ENCODE measurements at places on chromosomes 3 and 15. TPM values are rescaled to one million over a fixed set of nuclear protein-coding genes. Genes with fewer than 3 reads are reported as not detected.

DNA sequence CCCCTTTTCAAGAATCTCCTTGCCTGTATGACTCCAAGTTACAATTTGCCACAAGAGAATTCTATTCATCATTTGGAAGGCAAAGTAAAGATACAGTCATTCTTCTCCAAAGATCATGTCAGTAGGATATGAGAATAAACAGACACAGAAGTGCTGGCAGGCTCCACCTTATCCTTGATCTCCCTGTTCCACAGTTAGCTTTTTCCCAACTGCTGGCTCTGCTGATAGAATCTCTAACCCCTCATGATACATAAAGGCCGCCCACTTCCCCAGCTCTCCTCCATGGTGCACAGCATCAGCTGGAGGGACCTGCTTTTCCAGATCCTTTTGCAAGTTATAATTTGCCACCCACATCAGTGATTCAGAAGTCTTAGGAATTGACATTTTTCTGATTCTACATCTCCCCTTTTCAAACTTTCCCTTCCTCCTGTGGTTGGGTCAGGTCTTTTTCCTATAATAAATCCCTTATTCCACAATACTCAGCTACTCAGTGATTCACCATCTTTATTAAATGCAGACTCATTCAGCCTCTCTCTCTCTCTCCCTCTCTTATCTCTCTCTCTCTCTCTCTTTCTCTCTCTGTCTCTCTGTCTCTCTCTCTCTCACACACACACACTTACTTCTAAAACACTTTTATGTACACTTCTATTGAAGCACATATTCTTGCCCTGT lies 465.4 kb downstream of the GBE1 start:
- DNase-seq: no peak

The ISL2 gene
- total RNA-seq: not detected

DNA sequence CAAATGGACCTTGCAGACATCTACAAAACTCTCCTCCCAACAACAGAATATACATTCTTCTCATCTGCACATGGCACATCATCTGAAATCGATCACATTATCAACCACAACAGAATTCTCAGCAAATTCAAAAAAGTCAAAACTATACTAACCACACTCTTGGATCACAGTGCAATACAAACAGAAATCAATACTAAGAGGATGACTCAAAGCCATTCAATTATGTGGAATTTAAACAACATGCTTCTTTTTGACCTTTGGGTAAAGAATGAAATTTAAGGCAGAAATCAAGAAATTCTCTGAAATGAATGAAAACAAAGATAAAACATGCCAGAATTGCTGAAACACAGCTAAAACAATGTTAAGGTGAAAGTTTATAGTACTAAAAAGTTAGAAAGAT lies 358.1 kb downstream of the NSUN3 start:
- DNase-seq: no peak

GRCh38 chr3:63580151-63580550 lies 72.3 kb upstream of the SNTN start:
- DNase-seq: no peak

DNA sequence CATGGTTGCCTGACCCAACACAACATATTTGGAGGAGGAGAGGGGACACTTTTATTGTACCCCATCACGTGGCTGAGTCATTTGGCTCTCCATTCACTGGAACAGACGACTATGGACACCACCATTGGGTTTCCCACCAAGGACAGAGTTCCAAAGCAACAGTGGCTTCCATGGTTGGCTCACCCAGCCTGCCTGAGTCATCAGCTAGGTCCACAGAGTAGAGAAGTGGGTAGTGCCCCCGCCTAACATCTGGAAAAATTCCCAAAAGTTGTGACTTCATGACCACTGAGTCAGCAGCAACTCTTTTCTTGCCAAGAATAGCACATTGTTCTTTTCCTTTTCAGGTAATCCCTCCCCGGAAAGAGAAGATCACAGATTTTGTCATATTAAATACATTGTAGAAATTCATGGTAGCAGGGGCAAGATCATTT lies 3.0 kb upstream of the PPP1R2 start:
- DNase-seq: no peak

The NRG4 gene
- total RNA-seq: not detected

DNA sequence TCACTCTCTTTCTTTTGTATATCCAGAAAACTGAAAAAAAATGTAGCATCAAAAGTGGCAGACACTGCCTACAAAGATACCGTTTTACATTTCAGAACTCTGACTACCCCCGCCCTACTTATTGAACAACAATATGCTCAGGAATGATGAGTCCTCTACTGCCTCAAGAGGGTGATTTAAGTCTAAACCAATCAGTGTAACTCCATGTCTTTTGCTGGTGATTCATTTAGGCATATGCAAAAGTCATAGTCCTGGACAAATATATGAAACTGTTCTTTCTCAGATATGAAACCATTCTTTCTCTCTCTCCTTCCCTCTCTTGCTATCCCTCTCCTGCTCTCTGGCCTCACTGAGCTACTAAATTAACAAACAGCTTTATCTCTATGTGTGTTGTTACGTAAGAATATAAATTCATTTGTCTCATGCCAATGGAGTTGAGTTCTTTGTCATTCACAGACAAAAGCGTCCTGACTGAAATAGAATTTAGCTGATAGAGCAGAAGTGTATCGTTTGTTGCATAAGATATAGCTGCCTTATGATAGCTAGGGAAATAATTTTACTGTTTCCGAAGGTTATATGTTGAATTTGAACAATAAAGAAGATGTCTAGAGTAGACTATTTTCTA lies 133.7 kb upstream of the OSTN start:
- DNase-seq: no peak

- peak; percentile 70 for DNase-seq
Observed at GRCh38 chr3:197750396-197750831, 731 bp downstream of the FYTTD1 start.

- no peak for DNase-seq
Observed at GRCh38 chr3:184551614-184552256, 9.8 kb upstream of the EPHB3 start.

The PLA2G4D gene
- not detected for total RNA-seq

The CHDH gene
- total RNA-seq: 3.7 TPM

GRCh38 chr3:53880396-53881345 lies 1.3 kb downstream of the ACTR8 start:
- no peak for DNase-seq

DNA sequence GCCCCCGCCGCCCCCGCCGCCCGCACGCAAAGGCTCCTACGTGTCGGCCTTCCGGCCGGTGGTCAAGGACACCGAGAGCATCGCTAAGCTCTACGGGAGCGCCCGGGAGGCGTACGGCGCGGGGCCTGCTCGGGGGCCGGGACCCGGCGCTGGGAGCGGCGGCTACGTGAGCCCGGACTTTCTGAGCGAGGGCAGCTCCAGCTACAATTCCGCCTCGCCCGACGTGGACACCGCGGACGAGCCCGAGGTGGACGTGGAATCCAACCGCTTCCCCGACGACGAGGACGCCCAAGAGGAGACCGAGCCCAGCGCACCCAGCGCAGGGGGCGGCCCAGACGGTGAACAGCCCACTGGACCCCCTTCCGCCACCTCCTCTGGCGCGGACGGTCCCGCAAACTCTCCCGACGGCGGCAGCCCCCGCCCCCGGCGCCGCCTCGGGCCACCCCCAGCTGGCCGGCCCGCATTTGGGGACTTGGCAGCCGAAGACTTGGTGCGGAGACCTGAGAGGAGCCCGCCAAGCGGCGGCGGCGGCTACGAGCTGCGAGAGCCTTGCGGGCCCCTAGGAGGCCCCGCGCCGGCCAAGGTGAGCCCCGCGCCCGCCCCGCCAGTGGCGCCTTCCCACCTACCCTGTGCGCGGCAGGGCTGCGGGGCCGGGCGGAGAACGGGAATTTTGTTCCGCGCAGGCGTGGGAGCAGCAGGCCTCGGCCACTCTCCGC lies 2.4 kb downstream of the SKOR1 start:
- DNase-seq: no peak

GRCh38 chr15:77416148-77416455 lies 3.8 kb downstream of the PEAK1 start:
- no peak for DNase-seq

DNA sequence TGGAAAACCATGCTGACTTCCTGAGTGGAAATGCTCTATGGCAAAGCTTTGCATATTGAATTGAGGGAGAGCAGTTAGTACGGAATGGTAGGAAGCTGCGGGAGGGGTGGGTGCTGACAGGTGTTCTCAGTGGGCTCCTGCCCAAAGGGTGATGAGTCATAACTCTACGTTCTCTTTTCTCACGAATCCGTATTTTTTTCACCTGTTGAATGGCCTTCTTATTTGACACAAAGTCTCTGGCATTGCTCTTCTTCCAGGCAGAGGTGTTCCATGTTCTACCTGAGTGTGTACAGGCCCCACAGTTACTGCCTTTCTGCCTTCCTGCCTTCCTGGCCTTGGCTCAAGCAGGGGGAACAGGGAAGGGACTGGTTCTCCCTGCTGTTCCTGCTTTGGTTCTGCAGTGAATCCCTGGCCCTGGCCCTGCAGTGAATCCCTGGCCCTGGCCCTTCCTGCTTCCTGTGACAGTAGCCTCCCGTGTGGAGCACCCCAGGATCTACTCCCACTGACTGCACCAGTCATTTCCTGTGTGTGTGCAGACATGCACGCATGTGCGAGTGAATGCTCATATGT lies 31.9 kb downstream of the TRAK1 start:
- no peak for DNase-seq

DNA sequence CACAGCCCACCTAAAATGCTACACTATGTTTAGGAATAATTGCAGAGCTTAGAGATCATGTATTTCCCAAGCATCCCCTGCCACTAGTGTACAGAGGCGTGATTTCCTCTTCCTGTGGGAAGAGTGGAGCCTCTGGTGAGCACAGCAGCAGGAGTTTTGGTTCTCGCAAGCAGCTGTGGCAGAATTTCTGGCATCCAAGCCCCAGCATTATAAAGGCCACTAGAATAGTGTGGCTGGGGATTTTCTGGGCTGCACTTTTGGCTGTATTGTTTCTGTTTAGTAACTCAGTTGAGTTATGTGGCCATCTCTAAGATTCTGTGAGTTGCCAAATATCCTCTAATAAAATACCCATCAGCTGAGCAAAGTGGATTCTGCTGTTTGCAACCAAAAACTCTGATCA lies 64.7 kb downstream of the GPR176 start:
- no peak for DNase-seq

GRCh38 chr3:115804713-115805119 lies 181.4 kb downstream of the GAP43 start:
- no peak for DNase-seq

DNA sequence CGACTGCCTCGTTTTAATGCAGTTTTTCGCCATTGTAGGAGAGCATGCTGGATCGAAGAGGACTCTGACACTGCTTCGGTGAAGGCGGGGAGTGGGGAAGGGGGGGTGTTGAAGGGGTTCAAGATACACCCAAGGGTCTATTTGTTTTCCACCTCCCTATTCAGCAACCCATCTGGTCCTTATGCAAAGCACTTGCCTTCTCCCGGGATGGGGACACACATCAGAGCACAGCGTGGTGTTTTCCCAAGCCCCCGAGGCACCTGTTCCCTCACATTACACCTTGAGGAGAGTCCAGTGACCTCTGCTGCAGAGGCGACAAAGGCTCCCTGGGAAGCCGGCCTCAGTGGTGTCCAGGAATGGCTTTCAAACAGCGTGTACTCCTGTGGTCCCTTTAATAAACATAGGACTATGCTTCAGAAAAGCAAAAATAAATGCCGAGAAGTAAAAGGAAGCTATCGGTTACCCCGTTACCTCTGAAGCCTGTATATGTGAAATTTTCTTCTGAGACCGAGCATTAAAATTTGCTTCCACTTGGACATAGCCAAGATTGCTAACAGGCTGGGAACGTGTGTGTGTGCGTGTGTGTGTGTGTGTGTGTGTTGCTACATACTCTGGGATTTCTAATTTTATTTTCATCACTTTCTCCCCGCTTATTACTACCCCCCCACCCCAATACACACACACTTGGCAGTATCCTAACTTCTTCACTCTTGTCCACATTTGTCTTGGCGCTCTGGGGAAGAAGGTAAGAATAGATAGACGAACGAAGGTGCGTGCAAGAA lies 53.2 kb downstream of the CCDC54 start:
- DNase-seq: no peak

DNA sequence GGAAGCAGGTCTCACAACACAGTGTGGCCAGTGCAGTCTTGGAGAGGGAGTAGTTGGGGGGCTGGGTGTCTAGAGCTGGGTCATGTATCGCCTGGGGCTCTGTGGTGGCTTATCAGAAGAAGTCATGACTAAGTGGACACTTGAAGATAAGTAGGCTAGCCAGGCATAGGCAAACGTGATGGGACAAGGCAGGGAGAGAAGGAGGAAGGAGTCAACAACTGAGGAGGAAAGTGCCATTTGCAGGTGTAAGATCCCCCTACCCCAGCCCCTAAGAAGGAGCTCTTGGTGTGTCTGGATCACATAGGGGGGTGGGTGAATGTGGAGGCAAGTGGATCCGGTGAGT lies 352.3 kb downstream of the LRTM1 start:
- no peak for DNase-seq

GRCh38 chr3:57046101-57046765 lies 14.2 kb upstream of the SPATA12 start:
- no peak for DNase-seq

GRCh38 chr3:159766563-159767185 lies 222.0 kb upstream of the IL12A start:
- no peak for DNase-seq

- DNase-seq: no peak
Observed at GRCh38 chr3:66377800-66378199, 123.0 kb downstream of the LRIG1 start.

DNA sequence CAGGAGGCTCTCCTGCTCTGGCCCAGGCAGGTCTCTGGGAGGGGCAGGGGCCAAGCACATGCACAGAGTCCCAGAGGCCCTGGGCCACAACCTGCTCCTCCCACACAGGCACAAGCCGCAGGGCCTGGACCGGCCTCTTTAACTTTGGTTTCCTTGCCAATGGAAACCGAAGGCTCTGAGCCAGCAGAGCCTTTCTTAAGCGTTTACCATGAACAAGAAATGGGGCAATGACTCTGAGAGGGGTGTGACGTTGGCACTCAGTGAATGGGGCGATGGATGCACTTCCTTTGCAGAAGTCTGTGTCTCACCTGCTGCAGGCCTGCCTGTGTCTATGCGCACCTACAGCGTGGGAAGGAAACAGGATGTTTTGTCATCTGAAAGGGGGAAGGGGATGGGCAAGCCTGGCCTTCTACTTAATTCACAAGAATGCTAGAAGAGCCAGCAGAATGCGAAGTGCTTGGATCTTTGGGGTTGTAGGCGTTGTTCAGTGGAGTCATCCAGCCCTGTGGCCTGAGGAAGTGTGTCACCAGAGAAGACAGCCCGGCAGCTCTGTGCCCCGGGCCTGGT lies 41.8 kb downstream of the IFT122 start:
- peak; percentile 50 for DNase-seq
